GM23248 (cell line): ENCODE measurements at places on chromosomes 2 and 18. TPM values are rescaled to one million over a fixed set of nuclear protein-coding genes. Genes with fewer than 3 reads are reported as not detected.

The ASTL gene
- 0.25 TPM in 1 of 2 replicates, not detected in the other for total RNA-seq

The ABCB11 gene
- not detected in 2 replicates for total RNA-seq

The RAD51AP2 gene
- not detected in 2 replicates for total RNA-seq

The DYNAP gene
- total RNA-seq: not detected in 2 replicates

The PROM2 gene
- total RNA-seq: 0.22 TPM in 1 of 2 replicates, not detected in the other

The CRYGC gene
- not detected in 2 replicates for total RNA-seq

The CYP27A1 gene
- 3.9 and 4.1 TPM in 2 replicates for total RNA-seq

The MEP1B gene
- not detected in 2 replicates for total RNA-seq

The VRK2 gene
- total RNA-seq: 14.4 and 22.4 TPM in 2 replicates

The CMPK2 gene
- total RNA-seq: 0.13 TPM in 1 of 2 replicates, not detected in the other

The CCDC148 gene
- 0.13 and 0.86 TPM in 2 replicates for total RNA-seq

The TPO gene
- total RNA-seq: not detected in 2 replicates

The NXPH2 gene
- not detected in 2 replicates for total RNA-seq

The GATA6 gene
- 17.6 and 19.0 TPM in 2 replicates for total RNA-seq

The NETO1 gene
- not detected in 2 replicates for total RNA-seq

The ZNF396 gene
- total RNA-seq: 0.13 and 0.86 TPM in 2 replicates

The CAPN14 gene
- total RNA-seq: 0.11 TPM in 1 of 2 replicates, not detected in the other

The CHST10 gene
- 6.2 and 12.9 TPM in 2 replicates for total RNA-seq

The FEV gene
- not detected in 2 replicates for total RNA-seq

The KRTCAP3 gene
- total RNA-seq: not detected in 2 replicates

The TEX44 gene
- not detected in 2 replicates for total RNA-seq

DNA sequence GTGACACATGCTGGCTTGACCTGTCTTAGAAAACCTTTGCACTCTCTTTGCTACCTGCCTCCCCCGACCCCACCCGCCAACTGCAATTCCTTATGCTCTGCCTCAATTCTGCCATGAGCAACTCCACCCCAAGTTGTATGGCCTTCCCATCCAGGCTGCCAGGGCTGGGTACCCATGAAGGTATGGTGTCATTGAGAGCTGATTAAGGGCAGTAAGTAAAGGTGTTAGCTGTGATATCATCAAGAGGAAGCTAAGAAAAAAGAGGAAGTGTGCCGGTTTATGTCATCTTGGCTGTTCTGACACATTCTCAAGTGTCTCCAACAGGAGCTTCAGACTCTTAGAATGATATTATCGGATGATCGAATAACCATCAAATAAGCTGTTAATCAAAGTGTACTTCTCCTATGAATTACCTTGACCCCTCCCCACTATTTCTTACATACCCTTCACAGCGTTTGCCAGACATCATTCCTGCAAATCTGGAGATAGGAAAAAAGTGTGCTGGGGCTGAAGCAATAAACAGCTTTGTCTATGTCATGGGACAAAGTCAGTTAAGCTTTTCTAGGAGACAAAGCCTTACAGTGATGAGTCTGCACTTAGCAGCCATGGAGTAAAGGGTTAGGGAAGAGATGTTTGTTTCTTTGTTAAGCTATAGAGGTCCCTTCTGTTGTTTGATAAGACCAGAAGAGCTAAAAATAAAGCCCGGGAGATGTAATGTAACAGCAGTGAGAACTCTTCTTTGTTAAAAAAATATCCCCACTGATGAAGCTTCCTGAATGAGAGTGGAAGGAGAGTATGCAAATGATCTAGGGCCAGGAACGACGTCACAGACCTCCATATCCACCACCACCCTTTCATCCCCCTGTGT is 40.4 kb upstream of the SMAD2 start:
- DNase-seq: no peak

GRCh38 chr2:129068543-129068942 is 749.9 kb upstream of the HS6ST1 start:
- no peak for DNase-seq

- DNase-seq: peak; percentile 51
These were observed 46.9 kb downstream of the DNMT3A start for GRCh38 chr2:25294573-25295462.

DNA sequence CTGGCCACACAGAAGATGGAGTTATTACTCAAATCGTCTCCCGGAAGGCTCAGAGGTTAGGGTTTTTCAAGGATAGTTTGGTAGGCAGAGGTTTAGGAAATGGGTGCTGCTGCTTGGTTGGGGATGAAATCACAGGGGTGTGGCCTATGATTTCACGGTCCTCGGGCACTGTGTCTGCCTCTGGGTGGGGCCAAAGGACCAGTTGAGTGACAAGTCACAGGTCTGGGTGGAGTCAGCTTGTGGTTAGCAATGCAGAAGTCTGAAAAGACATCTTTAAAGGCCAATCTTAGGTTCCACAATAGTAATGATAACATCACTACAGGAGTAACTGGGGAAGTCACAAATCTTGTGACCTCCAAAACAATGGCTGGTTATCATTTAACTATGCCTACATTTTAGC is 387.8 kb downstream of the ZNF521 start:
- peak; percentile 17 for DNase-seq

DNA sequence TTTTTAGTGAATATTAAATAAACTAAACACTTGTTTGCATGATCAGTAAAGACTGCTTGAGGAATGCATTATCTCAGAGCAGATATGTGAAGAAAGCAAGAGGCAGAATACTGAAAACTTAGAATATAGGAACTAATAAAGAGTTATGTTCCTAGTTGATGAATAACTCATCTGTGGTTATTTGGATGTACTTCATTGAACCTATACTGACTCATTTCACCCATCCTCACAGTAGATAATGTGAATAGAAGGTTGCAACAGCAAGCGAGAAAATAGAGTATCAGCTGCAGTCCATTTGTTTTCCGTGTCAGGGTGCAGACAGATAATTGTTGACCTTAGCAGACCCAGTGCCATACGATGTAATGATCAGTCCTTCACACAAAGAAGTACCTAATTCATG is 945.7 kb upstream of the LRRTM1 start:
- no peak for DNase-seq

- peak; percentile 26 for DNase-seq
These were observed 18.3 kb downstream of the ERBB4 start for GRCh38 chr2:212520340-212520739.

GRCh38 chr2:53150146-53150545 is 617.5 kb upstream of the CHAC2 start:
- no peak for DNase-seq

GRCh38 chr18:48859311-48860268 is 91.2 kb downstream of the SMAD7 start:
- no peak for DNase-seq

DNA sequence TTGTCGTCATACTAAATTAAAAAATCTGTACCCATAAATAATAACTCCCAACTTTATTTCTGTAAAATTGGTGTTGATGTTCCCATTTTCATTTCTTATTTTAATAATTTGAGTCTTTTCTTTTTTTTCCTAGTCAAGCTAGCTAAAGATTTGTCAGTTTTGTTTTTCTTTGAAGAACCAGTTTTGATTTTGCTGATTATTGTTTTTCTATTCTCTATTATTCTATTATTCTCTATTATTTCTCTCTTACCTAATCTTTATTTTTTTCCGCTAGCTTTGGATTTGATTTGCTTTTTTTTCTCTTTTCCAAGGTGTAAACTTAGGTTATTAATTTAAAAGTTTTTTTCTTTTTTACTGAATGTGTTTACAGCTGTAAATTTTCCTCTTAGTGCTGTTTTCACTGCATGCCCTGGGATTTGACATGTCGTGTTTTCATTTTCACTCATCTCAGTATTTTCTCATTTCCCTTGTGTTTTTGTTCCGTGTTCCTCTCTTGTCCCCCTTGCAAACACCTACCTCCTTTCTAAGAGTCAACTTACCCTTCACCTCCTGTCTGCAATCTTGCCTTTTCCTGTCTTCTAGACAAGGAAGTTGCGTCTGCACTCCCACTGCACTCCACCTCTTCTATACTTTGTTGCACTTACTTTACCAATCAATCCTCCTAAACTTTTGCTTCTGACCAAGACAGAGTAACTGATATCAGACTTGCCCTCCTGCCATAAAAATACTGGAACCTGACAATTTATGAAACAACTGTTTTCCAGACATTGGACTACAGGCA is 18.8 kb downstream of the PSMG2 start:
- no peak for DNase-seq

GRCh38 chr2:112055730-112056625 is 909 bp downstream of the TMEM87B start:
- peak; percentile 95 for DNase-seq

DNA sequence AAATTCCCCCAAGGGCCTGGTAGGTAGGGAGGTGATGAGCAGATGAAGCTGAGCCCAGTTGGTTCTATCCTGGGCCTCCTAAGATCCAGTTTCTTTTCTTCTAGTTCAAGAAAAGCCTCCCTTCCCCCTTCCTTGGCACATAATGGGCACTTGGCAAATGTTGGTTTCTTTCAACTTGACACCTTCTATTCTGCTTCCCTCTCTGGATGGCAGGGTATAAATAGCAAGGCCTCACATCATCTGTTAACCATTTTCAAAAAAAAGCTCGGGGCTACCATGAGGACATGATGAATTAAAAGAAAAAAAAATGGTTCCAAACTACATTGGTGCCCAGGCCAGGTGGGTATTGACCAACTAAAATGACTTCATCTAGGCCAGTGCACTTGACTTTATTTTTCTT is 29.9 kb downstream of the CTAGE1 start:
- DNase-seq: no peak

GRCh38 chr2:226644399-226644865 is 155.2 kb downstream of the IRS1 start:
- peak; percentile 88 for DNase-seq

- no peak for DNase-seq
These were observed 35.2 kb downstream of the LPIN1 start for GRCh38 chr2:11781602-11782001.

GRCh38 chr2:10300328-10300920 is 2.3 kb upstream of the HPCAL1 start:
- no peak for DNase-seq

DNA sequence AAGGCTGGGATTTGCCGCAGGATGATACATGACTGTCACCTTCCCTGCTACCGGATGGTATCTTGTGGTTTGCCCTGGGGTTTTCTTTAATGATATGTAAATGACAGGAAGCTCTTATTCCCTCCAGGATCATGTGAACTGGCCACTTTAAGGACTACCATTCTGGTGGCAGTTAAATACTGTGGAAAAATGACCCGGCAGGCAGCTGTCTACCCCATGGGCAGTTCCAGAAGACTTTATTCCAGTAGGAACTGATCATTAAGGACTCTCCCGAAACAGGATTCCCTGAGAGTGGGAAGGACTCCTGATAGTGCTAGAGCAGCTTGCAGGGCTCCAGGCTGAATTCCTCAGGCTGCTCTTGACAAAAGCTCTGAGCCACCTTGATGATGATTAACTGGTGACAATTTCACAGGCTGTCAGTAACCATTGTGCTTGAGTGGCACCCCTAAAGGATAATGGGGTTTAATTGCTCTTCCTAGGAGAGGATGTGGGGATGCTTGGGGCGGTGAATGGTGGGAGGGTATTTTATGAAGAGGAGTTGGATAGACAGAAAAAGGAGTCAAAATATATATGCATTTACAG is 212.0 kb downstream of the CPS1 start:
- DNase-seq: no peak

- peak; percentile 2 for DNase-seq
These were observed 198.4 kb downstream of the NYAP2 start for GRCh38 chr2:225597911-225598310.

- no peak for DNase-seq
These were observed 405.4 kb downstream of the SETBP1 start for GRCh38 chr18:45085916-45086624.

- DNase-seq: peak; percentile 58
These were observed 183.4 kb downstream of the MYO3B start for GRCh38 chr2:170361090-170361936.

DNA sequence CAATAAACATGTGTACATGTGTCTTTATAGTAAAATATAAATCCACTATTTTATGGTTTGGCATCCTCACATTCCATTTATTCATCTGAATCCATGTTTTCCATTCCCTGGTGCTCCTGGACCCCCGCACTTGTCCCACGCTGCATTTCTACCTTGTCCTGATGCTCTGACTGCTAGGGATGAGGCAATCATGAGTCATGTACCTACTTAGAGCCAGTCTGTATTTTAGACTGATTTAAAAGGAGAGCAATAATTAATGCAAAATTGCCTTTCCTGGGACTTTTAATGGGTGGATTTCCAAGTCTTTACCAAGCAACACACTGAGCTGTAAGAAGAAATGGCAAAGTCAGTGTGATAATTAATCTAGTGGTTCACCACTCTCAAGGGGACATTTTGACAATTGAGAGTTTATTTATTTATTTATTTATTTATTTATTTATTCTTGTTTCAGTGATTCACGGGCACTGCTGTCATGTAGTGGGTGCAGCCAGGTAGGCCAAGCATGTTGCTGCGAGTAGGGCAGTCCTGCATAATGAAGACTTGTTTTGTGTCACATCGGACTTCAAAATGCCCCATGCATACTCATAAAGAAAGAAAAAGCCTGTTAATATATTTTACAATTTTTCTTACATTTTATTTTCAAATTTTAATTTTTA is 419.3 kb upstream of the VWC2L start:
- DNase-seq: peak; percentile 36

- no peak for DNase-seq
These were observed 12.0 kb downstream of the NPPC start for GRCh38 chr2:231914077-231914690.

- peak; percentile 65 for DNase-seq
These were observed 249.4 kb downstream of the LOXHD1 start for GRCh38 chr18:46407486-46408166.

DNA sequence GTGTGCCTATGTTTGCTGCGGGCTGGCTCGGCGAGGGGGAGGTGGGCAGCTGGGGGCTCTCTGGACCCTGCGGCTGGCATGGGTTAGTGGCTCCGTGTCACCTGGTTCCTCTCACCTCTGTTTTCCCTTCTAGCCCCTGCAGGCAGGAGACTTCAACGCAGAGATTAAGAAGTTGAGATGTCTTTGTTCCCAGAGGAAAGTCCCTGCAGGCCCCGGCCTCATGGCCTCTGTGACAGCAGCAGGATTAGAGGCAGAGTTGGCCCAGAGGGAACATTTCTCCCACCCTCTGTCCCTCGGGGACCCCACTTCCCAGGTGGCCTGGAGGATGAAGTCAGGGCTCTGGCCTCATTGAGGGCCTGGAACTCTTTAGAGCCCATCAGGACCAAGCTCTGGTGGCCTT is 56.5 kb downstream of the HPCAL1 start:
- no peak for DNase-seq

DNA sequence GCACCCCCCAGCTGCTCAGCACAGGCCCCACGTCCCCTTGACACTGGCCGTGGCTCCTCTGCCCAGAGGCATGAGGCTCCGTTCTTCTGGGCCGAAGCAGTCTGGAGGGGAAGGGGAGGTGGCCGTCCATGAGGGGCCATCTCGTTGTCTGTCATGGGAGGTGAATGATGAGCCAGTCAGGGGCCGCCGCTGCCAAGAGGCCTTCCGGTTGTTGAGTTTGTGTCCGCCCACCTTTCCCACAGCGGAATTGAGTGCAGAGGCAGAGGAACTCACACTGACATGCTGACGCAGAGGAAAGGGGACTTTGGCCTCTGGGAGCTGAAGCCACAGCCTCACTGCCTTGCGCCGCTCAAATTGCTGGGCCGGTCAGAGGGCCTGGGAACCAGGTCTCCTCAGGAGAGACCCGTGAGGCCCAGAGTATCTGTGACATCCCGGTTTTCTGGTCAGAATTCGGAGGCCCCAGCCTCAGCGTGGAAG is 268.4 kb downstream of the ATAD2B start:
- DNase-seq: no peak

- DNase-seq: peak; percentile 79
These were observed 295.4 kb downstream of the CELF4 start for GRCh38 chr18:37270038-37270665.

- no peak for DNase-seq
These were observed 6.2 kb downstream of the KRTCAP3 start for GRCh38 chr2:27448381-27448780.

GRCh38 chr2:33110461-33110860 is 163.7 kb downstream of the LTBP1 start:
- no peak for DNase-seq

GRCh38 chr18:63889626-63890025 is 2.1 kb downstream of the SERPINB2 start:
- DNase-seq: no peak
